ENCODE measurements at places on chromosomes 5 and 9.

DNA sequence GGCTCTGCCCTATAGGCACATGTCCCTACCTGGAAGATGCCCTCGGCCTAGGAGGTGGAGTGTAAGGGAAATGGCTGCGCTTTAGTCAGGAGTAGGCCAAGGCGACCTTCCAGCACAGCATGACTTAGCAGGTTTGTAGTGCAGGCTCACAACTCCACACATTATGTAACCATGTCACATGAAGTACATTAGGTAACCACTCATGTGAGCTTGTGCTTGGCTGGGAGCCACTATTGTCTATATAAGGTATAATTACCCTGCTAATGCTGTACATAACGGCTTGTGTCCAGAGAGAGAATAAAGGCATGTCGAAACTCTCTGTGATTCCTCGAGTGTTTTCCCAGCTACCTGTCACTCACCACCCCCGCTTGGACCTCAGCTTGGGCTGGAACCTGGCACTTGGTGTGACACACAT lies 74.9 kb downstream of the CAMK4 start:
- DNase-seq, result no peak

DNA sequence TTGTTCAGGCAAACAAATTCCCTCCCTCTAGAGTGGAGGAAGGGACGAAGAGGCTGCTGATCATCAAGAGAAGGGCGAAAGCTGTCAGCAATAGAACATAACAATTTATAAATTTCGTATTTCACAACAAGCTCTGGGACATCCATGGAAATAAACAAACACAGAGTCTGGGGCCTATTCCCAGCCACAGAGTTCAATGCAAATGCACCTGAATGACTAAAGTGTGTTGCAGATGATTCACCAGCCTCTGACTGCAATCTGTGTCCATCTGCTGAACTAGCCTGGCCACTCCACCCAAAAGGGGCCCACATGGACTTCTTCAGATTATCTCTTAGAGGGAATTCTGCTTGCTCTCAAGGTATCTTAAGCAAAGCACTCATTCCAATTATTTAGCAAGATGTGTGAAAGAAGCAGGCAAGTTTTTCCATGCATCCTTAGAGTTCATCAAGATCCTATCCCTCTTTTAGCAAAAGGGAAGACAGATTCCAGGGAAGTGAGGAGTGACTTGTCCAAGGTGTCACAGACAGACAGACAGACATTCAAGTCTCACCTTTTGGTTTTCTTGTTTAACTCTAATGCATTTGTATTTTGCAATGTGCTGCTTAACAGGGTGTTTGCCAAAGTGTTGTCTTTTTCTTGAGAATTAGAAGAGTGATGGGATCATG lies 307.8 kb upstream of the PAPPA start:
- no peak for DNase-seq

DNA sequence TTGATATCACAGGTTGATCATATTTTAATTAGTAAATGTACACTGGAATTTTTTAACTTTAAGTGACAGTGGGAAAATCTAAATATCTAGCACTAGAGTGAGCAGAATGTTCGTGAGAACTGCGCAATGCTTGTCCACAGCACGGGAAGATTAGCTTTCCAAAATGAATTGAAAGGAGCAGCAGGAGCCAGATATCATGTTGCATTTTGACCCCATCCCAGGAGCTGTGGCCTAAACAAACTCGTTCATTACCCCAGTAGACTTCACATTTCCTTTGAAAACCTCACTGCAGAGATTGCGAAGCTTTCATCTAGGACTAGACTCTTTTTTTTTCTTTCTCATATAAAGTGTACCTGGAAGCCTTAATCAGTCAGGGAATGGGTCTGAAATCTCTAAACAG lies 525.8 kb downstream of the CTNND2 start:
- DNase-seq, result no peak

DNA sequence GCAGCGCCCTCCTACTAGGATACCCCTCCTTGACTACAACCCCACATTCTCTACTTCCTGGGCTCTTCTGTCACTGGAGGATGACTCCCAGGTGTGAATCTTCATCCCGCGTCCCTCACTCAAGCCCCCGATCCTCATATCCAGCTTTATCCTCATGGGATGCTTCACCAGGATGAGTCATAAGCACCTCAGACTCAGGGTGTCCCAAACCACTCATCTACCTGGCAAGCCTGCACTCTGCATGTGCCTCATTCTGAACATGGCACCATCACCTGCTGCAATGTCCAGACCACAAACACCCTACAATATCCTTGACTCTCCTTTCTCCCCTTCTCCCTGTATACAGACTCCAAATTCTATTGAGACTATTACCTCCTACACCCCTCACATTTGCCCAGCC lies 1.5 kb upstream of the TGFBI start:
- no peak for DNase-seq

DNA sequence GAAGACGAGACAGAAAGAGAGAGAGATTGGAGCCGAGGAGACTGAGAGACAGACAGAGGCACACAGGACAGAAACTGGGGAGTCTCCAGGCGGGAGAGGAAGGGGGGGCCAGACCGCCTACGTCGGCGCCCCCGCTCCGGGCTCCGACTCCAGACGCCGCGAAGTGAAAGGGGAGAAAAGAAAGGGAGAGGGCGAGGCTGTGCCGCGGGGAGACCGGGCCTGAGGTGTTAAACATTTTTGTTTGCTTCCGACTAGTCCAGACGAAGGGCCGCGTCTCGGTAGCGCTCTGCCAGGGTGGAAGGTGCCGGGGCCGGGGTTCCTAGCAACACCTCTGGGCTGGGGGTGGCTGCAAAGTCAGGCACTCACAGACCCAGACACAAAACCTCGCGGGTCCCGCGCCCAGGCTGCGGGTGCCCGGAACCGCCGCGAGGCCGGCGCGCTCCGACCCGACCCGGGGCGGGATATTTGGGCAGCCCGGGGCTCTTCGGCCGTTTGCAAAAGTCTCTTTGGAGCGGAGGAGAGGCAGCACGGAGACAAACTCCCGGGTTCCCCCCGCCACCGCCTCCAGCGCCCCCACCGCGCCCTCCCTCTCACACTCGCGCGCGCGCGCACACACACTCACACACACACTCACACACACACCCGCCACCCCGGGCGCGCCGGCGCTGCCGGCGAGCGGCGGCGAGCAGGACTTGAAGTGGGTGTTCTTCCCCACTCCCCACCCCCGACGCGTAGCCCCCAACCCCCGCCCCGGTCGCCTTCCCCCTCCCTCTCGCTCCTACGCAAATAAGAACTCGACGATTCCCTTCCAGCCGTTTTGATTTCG lies 626 bp upstream of the FST start:
- peak; percentile 48 for DNase-seq

GRCh38 chr5:115557667-115558387 lies 13.3 kb upstream of the FEM1C start:
- no peak for DNase-seq

DNA sequence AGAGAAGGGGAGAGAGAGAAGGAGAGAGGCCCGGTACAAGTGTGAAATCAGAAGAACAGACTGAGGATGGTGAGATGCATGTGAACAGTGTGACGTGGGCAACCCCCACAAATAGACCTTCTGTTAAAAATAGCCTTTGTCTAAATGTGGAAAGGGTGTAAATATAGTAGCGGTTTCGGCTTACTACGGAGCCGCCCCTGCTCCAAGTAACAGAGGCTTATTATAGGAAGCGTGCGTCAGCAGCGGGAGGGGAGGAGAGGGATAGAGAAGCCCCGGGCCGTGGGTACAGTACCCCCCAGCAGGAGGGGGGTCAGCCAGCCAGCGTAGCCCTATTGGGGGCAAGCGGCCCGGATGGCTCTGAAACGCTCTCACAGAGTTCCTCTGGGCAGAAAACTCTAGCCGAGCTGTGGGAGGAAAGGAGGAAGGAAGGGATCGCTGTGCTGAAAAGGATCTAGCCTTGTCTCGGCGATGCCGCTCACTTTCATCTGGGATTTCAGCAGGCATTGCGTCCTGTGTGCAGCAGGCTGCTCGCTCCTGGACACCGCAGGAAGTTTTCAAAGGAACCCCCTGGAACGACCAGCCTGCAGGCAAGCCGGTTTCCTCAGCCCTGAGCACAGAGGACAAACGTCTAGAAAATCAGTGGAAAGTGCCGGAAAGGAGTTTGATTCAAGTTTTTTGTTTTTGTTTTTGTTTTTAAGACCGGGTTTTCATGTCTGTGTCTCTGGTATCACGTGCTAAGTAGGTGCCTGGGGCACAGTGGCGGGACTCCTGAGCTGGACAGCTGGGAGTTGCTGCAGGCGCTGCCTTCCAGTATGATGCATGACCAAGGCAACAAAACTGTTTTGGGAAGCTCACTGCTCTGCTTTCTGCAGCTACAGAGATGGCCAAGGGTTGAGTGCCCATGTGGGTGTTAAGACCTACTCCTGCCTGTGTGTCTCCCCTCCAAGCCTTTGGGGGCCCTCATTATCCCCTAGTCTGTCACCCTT lies 146.6 kb downstream of the SEC61B start:
- peak; percentile 69 for DNase-seq

- DNase-seq, result no peak
Observed at GRCh38 chr5:112512901-112513300, 93.8 kb upstream of the EPB41L4A start.

DNA sequence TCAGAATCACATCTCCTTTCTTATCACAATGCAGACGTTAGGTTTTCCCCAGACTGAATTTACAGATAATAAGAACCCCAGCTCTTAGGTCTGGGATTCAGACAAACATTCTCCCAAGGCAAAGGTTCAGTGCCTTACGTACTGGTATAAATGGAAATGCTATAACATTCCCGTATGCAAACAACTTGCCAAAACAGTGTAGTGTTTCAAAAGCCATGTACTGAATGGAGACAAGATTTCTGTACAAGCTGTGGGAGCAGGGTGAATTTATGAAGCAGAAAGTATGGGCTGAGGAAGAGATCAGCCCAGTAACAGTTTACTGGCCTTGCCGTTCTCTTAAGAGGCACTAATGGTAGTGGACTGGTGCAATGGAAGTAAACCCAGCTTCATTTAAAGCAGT lies 225.5 kb upstream of the ZNF462 start:
- DNase-seq, result no peak

GRCh38 chr9:14829204-14829603 lies 81.0 kb downstream of the FREM1 start:
- no peak for DNase-seq

DNA sequence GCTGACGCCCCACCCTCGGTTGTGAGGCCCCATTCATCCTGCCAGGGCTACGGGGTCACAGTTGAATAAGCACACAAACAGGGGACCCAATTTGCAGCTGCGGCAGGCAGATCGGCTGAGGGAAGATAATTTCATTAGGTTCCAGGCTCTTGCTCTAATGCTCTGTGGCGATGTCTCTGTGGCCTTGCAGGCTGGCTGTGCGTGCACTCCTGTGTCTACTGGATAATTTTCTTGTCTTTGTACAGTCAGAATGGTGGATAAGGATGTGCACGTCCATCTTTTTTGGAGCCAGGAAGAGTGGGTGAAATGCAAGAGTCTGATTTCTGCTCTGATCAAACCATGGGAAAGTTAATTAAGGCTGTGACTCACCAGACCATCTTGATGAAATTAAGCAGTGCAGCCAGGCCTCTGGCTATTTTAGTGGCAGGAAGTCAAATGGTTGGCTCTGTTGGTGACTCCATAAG lies 39.2 kb downstream of the NSG2 start:
- DNase-seq, result no peak

DNA sequence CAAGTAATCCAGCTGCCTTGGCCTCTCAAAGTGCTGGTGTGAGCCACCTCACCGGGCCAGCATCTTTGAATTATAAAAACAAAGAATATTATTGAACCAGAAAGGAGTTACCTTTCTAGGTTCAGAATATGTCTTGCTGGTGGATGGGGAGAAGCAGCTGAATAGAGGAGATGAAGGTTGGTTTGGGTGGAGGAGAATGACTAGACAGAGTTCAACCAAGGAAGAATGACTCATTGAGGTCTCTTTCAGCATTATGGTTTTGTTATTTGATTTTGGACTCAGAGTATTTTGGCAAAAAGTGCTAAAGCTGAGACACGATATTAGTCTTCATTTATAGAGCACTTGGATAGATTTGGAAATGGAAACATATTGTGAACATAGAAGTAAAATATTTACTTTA lies 75.2 kb upstream of the MPDZ start:
- DNase-seq, result no peak

DNA sequence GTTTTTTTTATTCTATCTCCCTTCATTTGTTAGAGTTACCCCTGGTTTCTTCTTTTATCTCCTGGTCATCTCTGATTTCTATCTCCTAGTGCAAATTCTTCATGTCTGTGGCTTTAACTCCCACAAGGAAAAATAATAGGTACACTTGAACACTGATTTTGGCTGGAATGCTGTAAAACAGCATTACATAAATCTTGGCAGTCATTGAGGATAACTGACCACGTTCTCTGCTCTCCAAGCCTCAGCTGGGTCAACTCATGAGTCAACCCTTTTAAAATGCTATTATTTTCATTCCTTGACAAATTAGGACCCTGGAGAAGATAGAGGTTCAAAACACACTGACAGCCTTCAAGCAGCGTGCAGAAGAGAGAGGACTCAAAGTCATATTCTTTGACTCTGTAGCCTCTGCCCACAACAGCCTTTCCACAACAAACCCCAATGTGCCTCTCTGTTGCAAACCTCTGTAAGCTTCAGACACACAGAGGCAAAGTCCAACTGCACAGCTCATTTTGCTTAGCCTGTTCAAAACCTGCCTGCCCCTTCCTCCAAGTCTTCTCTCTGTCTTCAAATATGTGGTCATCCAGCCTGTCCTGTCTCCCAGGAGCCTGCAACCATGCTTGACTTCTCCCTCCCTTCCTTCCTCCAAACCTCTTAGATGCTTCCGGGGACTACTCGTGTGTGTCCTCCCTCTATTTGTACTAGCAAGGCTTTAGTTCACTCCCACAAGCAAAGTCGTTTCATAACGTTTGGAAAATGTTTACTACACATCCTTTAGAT lies 398.4 kb downstream of the MED10 start:
- no peak for DNase-seq

GRCh38 chr9:131704988-131705387 lies 34.9 kb downstream of the RAPGEF1 start:
- no peak for DNase-seq

GRCh38 chr9:23041466-23041865 lies 594.8 kb downstream of the DMRTA1 start:
- DNase-seq, result no peak

DNA sequence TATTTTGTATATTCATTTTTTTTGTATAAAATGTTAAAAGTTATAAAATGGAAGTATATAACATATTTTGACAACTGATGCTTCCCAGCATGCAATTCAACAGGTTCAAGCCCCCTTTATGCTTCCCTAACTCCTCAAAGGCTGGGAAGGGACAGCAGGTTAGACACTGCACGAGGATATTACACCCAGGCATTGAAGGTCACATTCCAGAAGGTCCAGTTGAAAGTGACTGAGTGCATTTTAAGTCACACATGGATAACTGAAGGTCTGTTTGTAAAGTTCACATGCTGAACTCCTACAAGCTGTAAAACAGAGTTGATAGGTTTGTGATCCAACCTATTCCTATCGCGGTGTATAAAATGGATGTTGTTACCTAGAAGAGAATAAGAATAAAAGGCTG lies 13.6 kb downstream of the PRXL2C start:
- DNase-seq, result no peak

- peak; percentile 75 for DNase-seq
Observed at GRCh38 chr5:140244525-140245025, 58.3 kb downstream of the PFDN1 start.

- DNase-seq, result peak; percentile 96
Observed at GRCh38 chr5:31987985-31988710, 186.0 kb downstream of the GOLPH3 start.

Data from fibroblast of skin of left quadriceps (primary cell).